NCI-H1436 (cell line): ENCODE measurements at places on chromosomes 2 and 18.

DNA sequence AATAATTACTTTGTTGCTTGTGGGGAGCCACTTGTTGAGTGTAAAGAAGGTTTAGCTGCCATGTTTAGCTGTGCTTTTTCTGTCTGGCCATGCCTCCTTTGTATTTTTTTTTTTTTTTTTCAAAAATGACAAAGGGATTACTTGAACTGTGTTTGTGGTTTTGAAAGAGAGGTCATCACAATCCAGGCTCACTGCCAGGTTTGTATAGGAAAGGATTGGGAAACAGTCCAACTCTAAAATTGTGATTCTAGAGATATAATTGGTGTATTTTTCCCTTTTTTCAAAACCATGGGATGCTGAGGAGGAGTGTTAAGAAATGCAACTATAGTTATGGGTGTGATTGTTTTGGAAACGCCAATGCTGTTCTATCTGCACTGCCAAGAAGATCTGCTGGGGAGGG lies 4.3 kb downstream of the ITPRIPL1 start:
- DNase-seq, result no peak

DNA sequence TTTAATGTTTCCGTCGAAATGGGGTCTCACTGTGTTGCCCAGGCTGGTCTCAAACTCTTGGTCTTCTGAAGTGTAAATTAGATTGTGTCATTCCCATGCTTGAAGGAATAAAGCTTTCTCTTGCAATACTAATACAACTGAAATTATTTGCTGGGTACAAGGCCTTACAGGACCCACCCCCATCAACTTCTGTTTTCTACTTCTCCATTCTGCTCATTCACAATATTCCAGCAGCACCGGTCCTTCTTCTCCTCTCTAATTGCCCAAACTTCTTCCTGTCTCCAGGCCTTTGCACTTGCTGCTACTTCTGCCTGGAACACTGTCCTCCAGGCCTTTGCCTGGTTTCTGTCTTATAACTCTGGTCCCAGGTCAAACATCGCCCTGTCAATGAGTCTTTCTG lies 73.8 kb downstream of the APOB start:
- DNase-seq, result no peak

DNA sequence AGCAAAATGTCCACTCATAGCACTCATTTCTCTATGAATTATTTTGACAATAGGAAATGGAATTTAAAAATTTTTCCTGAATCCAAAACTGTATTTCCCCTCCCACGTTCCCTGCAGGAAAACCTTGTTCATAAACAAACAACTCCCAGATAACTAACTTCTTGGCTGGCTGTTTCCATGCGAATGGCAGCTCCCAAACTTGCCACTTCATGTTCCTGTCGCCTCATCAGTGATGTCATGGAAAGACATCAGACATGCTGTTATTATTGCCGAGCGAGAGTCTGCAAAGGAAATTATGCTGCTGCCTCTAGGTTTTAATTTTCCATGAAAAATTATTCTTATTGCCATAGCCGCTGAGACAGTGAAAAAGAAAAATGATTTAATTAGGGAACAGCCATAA lies 117.0 kb upstream of the RIOK3 start:
- DNase-seq, result no peak

GRCh38 chr2:234429265-234429664 lies 67.6 kb downstream of the ARL4C start:
- no peak for DNase-seq

DNA sequence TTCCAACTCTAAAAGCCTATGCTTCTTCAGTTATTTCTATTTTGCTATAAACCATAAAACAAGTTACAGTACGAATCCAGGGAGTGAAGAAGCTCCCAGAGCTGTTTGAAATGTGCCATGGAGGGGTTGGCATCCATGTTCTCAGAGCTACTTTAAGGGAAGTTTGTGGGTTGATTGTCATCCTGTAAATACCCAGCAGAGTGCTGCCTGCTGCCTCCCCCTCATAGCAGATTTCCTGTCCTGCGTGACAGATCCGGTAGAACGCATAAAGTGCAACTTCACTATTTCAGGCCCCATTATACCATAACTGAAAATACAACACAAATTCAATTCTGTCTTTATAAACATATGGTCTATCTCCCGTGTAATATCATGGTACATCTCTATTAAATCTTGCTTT lies 114.4 kb downstream of the CTNNA2 start:
- no peak for DNase-seq

- DNase-seq, result no peak
These were observed 260.8 kb upstream of the HDAC4 start for GRCh38 chr2:239661334-239662312.

DNA sequence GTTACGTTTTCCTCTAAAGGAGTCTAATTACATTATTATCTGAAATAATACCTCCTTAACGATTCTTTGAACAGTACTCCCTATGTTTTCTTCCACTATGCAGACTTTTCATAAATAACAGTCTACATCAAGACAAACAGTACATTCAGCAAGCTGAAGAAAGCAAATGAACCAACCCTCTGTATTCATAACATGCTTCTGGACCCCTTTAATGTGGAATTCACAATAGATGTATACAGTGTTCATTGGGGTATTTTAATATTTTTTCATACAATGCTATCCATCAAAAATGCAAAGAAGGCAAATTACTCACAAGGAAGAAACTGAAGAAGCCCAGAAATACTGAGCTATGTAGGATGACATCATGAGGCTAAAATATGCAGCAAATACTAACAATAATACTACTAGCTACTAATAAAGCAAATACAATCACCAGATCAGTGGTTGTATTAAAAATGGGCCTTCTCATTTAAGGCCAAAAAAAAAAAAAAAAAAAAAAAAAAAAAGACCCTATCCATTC lies 408.6 kb downstream of the MTX2 start:
- DNase-seq, result no peak

GRCh38 chr2:110867078-110867477 lies 134.7 kb downstream of the ACOXL start:
- DNase-seq, result no peak

DNA sequence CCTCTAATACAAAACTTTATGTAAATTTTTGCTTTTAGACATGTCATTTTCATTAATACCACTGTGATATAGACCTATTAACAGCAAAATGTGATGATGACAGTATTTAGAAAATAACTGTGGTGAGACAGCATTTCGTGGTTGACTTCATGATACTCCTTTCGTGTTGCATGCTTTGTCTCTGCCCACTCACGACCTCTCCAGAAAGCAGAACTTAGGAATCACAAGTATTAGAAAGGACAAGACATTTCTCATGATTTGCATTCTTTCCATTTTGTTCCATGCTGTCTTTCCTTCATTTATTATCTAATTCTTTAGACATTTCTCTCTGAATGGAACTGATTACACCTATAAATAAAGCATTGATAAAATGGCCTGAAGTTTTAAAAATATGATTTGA lies 85.2 kb upstream of the POU3F3 start:
- DNase-seq, result no peak

- DNase-seq, result no peak
These were observed 63.8 kb upstream of the SP3 start for GRCh38 chr2:174028935-174029334.

- DNase-seq, result no peak
These were observed 13.7 kb upstream of the TRAF3IP1 start for GRCh38 chr2:238306672-238306998.

DNA sequence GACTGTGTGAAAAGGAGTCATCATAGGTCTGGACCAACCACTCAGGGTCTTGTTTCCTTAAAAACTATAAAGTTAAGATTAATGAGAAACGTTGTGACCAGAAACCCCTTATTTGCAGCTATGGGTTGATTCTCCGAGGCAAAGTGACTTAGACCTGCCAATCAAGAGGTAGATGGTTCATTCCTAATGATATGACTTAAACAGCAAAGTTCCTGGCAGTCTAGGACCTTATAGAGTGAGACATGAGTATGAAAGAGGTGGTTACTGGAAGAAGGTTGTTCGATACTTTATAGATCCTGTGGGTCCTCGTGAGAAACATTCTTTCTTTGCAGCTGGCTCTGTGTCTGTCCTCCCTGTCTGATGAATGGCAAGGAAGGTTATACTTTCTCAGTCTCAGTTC lies 8.0 kb downstream of the SFXN5 start:
- DNase-seq, result no peak

DNA sequence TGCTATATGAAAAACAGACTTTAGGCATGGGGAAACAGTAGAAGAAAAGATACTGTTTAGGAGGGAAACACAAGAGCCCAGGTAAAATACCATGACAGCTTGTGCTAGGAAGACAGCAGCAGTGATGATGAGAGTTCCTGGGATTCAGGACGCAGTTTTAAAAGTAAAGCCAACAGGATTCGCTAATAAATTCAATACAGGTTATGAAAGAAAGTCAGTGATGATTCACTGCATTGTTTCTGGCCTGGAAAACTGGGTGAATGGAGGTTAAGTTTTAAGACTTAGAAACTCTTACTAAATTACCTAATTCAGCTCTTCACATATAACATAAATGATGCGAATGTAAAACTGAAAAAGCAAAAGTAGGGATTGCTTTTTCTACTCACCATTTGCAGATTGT lies 27.9 kb upstream of the RNU4ATAC start:
- DNase-seq, result no peak

- DNase-seq, result no peak
These were observed 42.1 kb upstream of the REL start for GRCh38 chr2:60839126-60839813.

- DNase-seq, result no peak
These were observed 140.9 kb downstream of the CAPN13 start for GRCh38 chr2:30666266-30666874.

- no peak for DNase-seq
These were observed 44.9 kb downstream of the PARD6G start for GRCh38 chr18:80202264-80202998.

GRCh38 chr2:150090031-150090430 lies 397.4 kb downstream of the RND3 start:
- no peak for DNase-seq

GRCh38 chr2:239177325-239177724 lies 223.5 kb downstream of the HDAC4 start:
- DNase-seq, result no peak

DNA sequence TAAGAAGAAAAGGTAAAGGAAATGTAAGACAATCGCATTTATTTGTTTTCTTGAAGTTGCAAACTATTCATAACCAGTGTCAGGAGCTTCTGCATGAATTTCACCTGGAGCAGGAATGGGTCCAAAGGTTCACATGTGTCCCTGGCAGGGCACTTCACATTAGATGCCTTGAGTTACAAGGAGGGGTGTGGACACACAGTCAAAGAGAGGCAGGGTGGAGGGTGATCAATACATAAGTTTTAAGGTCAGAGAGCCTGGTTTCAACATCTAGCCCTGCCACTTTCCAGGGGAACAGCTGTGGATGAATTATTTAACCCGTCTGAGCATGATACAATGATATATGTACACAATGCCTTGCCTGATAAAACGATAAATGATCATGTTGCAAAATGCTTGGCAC lies 321.4 kb downstream of the CYP26B1 start:
- DNase-seq, result no peak

- DNase-seq, result no peak
These were observed 180.6 kb downstream of the ATAD2B start for GRCh38 chr2:23746141-23746863.

DNA sequence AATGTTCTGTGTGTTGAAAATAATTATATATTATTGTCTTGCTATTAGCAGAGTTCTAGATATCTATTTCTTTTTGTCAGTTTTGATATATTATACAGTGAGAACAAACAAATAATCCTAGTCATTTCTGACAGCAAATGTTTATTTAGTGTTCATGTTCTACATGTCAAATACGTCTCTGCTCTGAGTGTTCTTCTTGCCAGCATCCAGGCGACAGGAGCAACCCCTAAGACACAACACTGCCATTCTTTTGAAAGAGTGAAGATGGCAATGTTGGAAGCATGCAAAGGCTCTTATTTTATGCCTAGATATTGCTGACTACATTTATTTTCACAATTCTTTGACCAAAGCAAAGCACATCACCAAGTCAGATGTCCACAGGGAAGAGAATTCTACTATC lies 1556.6 kb upstream of the TMEFF2 start:
- DNase-seq, result no peak

- no peak for DNase-seq
These were observed 303.8 kb upstream of the TRIB2 start for GRCh38 chr2:12412898-12413305.

DNA sequence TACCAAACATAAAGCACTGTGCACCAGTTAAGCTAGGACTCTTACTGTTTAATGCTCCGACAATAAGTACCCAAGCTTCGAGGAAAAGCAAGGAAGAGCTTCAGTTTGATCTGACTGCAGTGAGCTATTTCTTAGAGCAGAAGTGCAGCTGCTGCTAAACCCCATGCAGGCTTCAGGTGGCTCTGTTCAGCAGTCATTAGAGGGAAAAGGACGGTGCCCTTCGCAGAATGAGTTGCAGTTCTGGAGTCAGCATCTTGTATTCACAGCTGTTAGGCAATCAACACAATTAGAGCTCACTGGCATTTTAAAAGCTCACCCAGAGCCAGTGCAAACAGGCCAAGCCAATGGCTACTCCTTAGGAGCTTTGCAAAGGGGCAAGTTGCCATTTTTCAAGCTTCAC lies 1.5 kb upstream of the CERKL start:
- peak; percentile 39 for DNase-seq

GRCh38 chr2:238561230-238561629 lies 134.5 kb downstream of the ASB1 start:
- DNase-seq, result no peak

GRCh38 chr2:170503563-170503962 lies 211.6 kb upstream of the SP5 start:
- no peak for DNase-seq

DNA sequence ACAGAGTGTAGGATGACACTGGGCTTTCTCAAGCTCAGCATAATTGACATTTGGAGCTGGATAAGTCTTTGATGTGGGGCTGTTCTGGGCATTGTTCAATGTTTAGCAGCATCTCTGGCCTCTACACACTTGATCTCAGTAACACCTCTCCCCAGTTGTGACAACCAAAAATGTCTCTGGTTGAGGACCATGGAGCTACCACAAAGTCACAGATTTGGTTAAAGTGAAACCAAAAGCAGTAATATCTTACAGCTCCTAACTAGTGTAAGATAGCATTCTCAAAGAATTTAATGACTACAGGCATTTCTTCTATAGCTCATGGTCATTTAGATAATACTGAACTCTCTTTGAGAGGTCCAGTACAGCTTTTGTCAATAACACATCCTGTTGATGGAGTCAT lies 23.4 kb upstream of the PAX3 start:
- no peak for DNase-seq

DNA sequence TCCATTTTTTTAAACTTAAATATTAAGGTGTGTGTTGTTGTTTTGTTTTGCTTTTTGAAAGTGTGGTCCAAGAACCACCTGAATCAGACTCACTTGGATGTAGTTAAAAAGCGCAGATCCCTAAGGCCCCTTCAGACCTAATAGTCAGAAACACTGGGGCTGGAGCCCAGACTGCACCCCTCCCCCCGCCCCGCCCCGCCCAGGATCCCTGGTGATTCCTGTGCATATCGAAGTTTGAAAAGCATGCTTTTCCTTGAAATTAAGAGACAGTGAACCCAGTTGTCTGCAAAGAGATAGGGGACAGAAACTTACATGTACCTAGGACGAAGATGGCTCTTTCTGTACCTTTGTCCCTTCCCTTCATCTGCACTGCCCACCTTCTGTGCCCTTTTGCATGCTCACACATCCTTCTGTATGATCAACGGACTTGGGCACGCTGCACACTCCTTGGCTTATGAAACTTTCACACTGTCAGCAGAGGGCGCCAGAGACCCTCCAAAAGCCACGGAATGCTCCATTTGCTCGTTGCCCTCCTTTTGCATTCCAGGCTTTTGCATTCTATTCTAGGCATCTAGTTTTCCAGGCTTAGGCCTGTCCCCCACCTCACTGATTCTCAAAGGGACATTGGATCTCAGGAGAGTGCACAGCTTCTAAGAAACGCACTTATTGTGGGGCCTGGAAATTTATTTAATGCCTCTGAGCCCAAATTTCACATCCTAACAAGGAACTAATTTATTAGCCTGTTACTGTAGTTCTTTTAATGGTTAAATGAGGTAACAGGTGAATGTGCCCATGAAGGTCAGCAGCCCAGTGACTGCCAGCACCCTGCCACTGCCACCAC lies 32.8 kb upstream of the SLC14A1 start:
- peak; percentile 68 for DNase-seq
